Neural crest cell (in vitro differentiated cells): ENCODE measurements at places on chromosomes 16 and 17.
A peak's percentile ranks its signal among the peaks of the same experiment; 100 is the strongest.

- DNase-seq = no peak
These were observed 40.6 kb upstream of the CPNE2 start for GRCh38 chr16:57051696-57052228.

DNA sequence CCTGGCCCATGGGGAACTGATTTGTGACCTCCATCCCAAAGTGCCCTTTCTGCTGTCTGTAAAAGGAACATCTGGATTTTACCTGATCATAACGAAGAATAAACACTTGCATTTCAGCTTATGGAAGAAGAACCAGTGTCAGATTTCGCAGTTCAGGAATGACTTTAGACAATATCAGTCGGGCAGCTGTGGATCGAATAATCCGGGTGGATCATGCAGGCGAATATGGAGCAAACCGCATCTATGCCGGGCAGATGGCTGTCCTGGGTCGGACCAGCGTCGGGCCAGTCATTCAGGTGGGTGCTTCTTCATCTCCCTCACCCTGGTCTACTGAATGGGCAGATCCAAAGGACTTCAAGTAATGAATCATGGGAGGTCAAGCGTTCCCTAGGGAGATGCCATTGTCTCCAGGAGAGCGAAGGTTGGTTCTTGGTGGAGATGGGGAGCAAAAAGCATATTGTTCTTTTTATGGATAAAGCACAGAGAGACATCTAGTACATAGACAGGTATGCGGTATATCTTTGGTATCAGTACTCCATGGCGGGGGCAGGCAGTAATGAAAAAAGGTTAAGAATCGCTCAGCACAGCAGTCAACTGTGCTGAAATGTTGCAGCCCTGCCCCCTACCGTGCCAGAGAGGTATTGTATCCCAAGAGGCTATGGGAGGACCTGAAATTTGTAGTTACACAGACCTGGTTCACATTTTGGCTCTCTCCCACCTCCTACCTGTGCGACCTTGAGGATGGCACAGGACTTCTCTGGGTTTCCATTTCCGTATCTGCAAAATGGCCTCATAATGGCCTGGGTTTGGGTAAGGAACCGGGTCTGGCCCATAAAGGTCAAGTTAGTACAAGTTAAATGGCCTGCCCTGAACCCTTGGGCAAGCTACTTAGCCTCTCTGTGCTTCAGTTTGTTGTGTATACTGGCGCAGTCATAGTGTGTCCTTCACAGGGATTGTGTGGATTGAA lies 4.7 kb downstream of the COQ7 start:
- DNase-seq = peak; percentile 59

DNA sequence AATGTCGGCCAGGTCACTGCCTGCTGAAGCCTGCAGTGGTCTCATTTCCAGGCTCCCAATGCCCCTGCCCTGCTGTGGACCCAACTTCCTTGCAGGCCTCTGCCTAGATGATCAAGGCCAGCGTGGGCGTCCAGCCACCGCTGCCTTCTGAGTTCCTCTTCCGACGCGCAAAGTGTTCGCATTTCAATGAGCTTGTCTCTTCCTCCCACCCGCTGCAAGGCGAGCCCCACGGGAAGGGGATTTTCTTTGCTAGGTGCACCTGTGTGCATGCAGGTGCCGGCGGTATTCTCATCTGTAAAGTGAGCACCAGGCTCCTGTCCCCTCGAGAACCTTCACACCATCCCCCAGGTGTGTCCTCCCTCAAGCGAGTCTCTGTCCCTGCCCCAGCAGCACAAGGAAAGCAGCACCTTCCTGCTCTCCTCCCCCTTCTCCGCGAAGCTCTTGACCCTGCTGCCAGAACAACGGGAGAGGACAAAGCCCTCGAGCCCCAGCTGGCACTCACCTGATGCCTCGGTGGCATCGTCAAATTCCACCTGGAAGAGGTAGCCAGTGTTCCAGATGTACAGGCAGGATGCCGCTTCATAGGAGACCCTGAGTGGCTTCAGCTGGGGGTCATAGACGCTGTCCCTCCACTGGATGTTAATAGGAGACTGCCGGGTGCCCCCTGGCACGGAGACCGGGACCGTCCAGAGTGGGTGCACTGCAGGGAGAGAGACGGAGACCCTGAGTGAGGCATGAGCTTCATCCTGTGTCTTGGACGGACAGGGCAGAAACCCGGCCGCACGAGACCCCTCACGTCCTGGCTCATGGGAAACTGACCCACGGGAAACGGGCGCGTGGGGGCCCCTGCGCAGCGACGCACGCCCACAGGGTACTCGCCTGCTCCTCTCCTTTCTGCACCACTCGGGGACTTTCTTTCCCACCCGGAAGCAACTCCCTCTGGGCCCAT lies 9.8 kb downstream of the CA5A start:
- DNase-seq = no peak

- no peak for DNase-seq
These were observed 2.3 kb upstream of the HSD3B7 start for GRCh38 chr16:30982548-30983288.

GRCh38 chr16:81620029-81620428 lies 159.1 kb upstream of the PLCG2 start:
- no peak for DNase-seq

DNA sequence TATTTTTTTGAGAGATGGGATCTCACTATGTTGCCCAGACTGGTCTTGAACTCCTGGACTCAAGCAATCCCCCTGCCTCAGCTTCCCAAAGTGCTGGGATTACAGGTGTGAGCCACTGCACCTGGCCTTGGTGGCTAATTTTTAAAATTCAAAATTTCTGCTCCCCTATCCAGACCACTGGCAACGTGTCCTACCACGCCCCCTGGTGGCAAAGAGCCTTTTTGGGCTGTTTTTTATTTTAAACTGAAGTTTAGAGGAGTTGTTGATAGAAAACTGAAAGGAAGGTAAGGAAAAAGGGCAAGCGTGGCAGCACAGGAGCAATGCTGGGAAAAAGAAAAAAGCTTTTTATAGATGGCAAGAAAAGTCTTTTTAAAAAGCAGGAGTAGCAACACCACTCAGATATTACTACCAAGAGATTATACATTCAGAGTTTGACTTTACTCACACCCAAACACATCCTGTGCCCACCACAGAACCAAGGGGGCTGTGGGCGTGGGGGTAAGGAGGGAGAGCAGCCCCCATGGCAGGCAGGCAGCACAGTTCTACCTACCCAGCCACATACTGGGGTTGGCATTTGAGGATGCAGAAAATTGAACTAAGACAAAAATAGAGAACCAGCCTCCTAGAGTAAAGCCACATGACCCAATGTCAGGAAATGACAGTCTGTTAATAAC lies 4.2 kb upstream of the MXRA7 start:
- peak; percentile 82 for DNase-seq

DNA sequence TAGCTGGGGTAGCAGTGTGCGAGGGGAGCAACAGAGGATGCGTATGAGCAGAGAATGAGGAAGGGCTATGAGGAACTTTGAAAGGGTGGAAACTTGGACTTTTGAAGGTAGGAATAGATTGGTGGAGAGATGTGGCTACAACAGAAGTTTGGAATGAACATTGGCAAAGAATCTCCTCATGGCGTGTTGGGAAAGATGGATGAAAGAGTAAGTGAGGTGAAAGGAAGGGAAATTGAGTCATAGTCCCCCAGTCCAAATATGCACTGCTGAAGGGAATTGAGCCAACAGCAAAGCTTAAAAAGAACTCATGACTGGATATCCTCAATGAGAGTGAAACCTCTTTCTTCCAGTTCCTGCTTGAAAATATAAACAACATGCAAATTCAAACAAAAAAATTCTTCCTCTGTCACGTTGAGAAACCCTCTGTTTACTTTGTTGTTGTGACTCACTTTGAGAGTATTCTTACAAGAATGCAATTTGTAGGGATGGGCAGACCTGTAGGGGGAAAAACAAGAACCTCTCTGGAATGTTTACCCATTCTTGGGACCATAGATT lies 313.2 kb upstream of the KCNJ16 start:
- DNase-seq = no peak

DNA sequence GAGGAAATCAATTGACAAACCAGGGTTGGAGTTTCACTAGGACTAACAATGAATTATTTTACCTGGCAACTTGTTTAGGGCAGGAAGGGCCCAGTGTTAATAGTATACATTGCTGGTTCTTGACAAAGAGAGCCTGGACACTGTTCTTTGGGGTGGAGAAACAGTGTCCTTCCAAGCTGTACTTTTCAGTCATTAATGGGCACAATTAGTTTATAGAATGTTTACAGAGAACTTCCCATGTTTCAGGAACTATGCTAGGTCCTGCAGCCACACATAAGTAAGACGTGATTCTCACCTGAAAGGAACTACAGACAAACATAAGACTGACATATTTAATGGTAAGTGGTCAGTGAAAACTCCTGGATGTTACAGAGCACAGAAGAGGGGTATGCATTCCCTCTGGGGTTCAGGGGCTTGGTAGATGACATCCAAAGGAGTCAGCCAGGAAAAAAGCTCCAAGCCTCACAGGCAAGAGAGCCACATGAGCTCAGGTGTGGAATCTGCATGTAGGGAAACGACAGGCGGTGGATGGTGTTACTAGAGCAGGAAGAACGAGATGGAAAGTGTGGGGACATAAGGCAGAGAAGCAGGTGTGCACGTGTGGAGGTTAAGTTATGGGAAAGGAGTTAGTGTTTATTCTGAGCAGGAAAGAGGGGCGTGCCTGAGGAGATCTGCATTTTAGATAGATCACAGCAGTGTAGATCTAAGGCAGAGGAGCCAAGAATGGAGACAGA lies 3.8 kb upstream of the DYNLL2 start:
- DNase-seq = no peak

DNA sequence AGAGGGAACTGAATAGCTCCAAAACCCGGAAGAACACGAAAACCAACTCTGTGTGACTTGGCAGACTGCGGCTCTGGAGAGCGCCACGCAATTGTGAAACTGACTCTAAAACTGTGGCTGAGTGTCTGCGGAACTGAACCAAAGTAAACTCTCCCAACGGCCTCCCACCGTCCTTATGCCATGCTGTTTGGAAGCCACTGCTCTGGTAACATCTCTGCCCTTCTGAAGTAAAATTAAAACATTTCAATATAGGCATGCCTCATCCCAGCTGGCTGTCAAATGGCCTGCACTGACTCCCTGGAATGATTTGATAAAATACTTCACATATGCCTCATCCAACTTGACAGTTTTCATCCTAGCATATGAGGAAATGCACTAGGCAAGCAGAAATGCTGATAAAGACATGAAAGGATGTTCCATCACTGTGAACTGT lies 70.2 kb downstream of the PARN start:
- no peak for DNase-seq

- DNase-seq = no peak
These were observed 80.0 kb downstream of the PCTP start for GRCh38 chr17:55830699-55831471.

- DNase-seq = no peak
These were observed 48.3 kb downstream of the RBFOX1 start for GRCh38 chr16:7380911-7381310.
